Gastrocnemius medialis (tissue), 4 donors: ENCODE measurements at places on chromosomes 7 and 10. TPM values are rescaled to one million over a fixed set of nuclear protein-coding genes. Genes with fewer than 3 reads are reported as not detected.

GRCh38 chr7:100590077-100590737 lies 4.1 kb downstream of the FBXO24 start:
- DNase-seq: no peak

GRCh38 chr7:100370746-100371145 lies 2.5 kb upstream of the PILRA start:
- DNase-seq: no peak

GRCh38 chr7:34153656-34154270 lies 248.4 kb downstream of the BMPER start:
- no peak for DNase-seq

DIP2C gene
- total RNA-seq: 26.2 TPM

- DNase-seq: no peak
Observed at GRCh38 chr7:129462420-129462819, 28.2 kb downstream of the STRIP2 start.

- no peak for DNase-seq
Observed at GRCh38 chr7:102241431-102241830, 45.2 kb upstream of the SH2B2 start.

- no peak for DNase-seq
Observed at GRCh38 chr7:140643416-140643815, 2.8 kb upstream of the DENND2A start.

TRIL gene
- total RNA-seq: 0.85 TPM

OR6V1 gene
- not detected for total RNA-seq

DNA sequence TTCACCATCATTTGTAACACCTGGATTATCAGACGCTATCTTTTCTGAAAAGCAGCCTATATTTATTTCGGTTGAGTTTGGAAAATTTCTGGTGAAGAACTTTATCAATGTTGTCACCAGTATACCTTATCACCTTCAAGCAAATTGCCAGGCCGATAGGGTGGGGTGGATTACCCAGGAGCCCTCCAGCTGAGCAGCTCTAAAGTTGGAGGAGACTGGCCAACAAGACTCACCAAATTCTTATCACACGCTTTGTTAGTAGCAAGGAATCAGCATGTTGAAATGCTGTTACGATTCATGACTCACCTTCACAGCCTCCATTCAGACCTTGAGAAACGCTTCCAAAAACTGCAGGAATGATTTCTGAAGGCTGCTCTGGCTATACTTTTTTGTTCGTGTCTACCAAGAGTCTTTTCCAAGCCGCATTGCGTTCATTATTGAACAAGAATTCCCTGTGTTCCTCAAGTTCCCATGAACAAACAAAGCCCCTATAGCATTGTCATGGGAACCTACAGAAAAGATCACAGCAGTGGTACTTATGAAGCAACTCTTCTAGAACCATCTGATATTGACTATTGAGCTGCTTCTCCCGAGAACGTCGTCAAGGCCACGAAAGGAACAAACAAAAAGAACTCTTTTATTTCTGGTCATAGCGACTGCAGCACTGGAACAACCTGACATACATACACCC lies 291.4 kb downstream of the SFMBT2 start:
- no peak for DNase-seq

- peak; percentile 78 for DNase-seq
Observed at GRCh38 chr10:71268758-71269157, 50.3 kb upstream of the SLC29A3 start.

DNA sequence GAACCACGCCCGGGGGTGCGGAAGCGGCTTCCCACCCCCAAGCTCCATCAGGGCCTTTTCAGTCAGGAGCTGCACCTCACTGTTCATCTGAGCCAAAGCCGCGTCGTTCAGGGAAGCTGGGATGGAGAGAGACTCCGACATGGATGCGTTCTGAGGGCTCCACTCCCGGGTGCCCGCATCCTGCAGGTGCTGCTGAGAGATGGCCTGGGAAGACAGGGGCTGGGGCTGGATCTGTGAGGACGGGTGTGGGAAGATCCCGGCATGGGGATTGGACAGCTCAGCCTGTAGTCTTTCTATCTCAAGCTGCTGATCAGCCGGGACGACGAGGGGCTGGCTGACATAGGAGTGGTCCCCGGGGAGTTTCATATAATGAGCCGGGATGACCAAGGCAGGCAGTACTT lies 45.0 kb upstream of the NMT2 start:
- DNase-seq: no peak

DNA sequence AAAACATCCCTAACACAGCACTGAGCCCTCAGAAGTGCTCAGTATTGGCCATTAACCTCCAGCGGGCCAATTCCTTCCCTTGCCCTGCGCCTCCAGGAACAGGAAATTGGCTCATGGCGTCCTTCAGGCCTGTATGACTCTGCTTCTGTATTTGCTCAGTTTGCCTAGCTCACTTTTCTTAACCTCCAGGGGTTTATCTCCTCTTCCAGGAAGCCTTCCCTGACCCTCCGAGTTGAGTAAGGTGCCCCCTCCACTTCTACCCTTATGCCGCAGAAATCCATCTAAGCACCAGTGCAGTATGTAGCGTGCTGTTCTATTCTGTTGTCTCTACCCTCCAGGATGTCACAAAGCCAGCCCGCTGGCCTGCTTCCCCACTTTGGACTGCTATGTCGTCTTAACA lies 1.1 kb upstream of the SFXN4 start:
- no peak for DNase-seq

GRCh38 chr10:92766451-92766850 lies 76.7 kb downstream of the HHEX start:
- DNase-seq: no peak

- no peak for DNase-seq
Observed at GRCh38 chr10:52394246-52394645, 80.2 kb downstream of the DKK1 start.

TEX36 gene
- not detected for total RNA-seq

ZNF804B gene
- total RNA-seq: not detected

- DNase-seq: peak; percentile 59
Observed at GRCh38 chr7:87220026-87220733, 648 bp upstream of the TMEM243 start.

RNF148 gene
- total RNA-seq: not detected

PCBD1 gene
- 53.5 TPM for total RNA-seq

PNLIP gene
- total RNA-seq: not detected

DNA sequence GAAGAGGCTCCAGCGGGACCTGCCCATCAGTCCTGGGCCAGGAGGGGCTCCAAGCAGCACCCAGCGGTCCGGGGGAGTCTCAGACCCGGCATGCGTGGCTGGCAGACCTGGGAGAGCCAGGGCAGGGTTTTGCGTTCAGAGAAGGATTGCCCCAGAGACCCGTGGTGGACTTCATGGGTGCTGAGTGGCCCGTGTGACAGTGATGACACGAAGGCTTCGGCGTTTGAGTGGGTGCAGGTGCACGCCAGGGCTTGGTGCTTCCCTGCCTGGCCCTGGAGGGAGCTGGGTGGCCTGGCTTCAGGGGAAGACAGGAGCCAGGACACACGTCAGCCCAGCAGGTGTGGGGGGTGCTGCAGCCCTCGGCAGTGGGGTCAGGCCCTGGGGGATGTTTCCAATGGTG lies 13.9 kb downstream of the ORAI2 start:
- DNase-seq: no peak

CHRM2 gene
- not detected for total RNA-seq

DNA sequence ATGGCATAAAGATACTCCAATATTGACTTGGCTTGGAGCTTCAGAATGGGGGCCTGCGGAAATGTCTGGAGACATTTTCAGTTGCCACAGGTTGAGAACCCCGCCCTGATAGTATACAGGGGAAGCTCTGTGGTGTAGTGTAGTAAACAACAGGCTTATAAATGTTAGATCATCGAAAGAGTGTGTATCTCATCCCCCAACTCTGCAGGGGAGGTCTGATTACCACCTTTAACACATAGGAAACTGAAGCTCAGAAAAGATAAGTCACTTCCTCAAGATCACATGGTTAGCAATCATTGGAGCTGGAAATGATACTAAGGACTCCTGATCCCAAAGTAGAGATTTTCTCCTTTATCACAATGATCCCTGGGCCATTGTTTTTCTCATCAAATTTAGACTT lies 144.5 kb upstream of the BMPER start:
- no peak for DNase-seq

TRIM73 gene
- total RNA-seq: 0.04 TPM

DNA sequence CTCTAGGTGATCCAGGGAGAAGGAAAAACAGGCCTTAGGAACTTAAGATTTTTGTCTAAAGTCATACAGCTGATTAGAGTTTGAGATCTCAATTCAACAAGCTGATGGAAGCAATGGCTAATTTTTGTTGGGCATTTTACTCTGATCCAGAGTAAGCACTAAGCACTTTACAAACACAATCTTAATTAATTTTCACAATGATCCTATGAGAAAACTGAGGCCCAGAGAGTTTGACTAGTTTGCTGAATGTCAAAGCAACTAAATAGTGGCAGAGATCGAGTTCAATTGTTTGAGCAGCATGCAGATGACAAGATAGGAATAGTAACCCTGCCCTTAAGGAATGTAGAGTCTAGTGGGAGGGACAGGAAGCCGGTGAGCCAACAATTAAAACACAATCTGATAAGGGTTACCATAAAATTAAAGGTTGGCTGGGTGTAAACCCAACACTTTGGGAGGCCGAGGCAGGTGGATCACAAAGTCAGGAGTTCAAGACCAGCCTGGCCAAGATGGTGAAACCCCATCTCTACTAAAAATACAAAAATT lies 13.5 kb upstream of the RPEL1 start:
- DNase-seq: no peak

GRCh38 chr10:103470761-103471653 lies 8.0 kb downstream of the CALHM3 start:
- DNase-seq: no peak

DNA sequence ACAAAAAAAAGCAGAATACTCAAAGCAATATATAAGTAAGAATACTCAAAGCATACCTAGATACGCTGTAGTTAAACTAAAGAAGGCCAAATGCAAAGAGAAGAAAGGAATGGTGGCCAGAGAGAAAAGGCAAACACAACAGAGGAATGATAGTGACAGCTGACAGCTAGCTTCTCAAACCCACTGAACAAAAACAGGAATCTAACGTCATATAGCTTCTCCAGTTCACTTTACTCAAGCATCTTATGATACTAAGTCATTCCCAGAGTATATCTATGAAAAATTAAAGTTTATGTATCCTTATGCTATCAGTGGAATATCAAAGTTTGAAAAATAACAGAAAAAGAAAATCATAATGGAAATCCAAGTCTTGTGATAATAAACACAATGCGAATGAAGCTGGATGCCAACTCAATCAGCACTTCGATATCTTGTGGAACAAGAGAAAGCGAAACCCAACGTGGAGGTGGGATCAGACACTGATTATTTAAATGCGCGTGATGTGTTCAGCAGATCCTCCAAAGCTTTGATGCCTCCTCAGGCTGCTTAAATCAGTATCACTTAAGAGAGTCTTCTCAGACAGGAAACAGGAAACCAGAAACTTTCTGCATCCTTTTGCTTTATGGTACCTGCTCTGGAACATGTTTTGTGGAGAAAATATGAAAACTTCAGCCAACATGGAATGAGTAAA lies 102.8 kb downstream of the PIP4K2A start:
- no peak for DNase-seq

GALNT17 gene
- total RNA-seq: 1.9 TPM

GRCh38 chr10:126905776-126906703 lies 812 bp downstream of the DOCK1 start:
- DNase-seq: no peak

- no peak for DNase-seq
Observed at GRCh38 chr7:50693455-50694130, 89.1 kb downstream of the GRB10 start.

GRCh38 chr10:122495406-122496340 lies 34.3 kb downstream of the HTRA1 start:
- DNase-seq: peak; percentile 49

SFMBT2 gene
- 1.1 TPM for total RNA-seq

GRCh38 chr10:99393036-99393435 lies 37.4 kb downstream of the GOT1 start:
- DNase-seq: no peak

DNA sequence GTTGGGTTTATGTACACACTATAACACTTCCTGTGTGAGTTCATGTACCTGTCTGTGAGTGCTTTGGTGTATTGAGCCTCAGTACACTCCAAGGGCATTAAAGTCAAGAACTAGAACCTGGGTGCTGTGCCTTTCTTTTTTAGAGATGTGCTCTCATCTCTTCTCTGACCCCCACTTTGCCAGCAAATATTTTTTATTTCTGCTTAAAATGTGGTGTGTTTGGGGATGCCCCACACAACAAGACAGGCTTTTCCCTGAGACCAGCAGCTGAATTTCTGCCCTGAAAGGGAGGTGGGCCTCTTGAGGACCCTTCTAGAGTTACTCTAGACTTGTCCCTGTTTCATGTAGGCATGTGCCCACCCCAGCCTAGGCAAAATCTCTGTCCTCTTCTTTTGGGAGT lies 14.3 kb downstream of the KCTD7 start:
- DNase-seq: no peak

PRLHR gene
- total RNA-seq: not detected

DNA sequence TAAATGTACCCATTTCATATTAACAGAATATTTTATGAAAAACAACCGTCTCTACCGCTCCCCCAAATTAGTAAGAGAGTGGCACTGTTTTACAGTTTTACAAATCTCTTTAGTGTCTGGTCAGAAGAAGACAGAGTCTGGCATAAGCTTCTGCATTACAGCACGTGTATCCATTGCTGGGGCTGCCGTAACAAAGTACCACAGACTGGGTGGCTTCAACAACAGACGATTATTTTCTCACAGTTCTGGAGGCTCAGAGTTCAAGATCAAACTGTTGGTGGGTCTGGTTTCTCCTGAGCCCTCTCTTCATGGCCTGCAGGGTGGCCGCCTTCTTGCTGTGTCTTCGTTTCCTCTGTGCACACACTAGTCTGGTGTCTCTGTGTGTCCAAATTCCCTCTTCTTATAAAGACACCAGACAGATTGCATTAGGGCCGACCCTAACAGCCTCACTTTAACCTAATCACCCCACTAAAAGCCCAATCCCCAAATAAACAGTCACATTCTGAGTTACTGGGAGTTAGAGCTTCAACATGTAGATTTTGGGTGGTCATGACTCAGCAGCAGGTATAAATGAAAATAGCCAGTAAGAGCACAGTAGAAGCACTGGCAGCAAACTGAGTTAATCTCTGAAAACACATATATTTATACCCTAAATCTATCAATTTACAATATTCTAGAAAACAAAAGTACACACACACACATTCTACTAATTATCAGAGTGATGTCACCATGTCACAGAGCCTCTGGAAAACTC lies 4.0 kb upstream of the SPOCK2 start:
- no peak for DNase-seq

- peak; percentile 49 for DNase-seq
Observed at GRCh38 chr10:70435241-70436085, 6.0 kb downstream of the NODAL start.

DNA sequence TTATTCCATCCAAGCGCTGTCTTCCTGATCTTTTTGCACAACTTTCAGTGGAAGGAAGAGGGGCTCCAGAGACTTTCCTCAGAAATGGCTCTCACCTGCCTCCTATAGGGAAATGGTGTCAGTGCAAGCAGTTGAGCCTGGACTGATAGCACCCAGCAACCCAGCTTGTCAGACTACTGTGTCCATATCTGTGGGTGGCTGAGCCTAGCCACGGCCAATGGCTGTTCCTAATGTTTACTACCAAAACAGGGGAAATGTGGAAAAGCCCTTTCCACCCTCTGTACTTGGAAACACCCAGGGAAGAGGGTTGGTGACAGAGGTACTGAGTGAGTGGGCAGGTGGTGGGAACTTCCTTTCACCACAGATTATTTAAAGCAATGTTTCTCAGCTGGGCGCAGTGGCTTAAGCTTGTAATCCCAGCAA lies 4.3 kb upstream of the YKT6 start:
- no peak for DNase-seq
